ENCODE measurements at places on chromosomes 7 and 10. TPM values are rescaled to one million over a fixed set of nuclear protein-coding genes. Genes with fewer than 3 reads are reported as not detected.

- DNase-seq, result no peak
Observed at GRCh38 chr7:16463949-16464715, 1.4 kb downstream of the SOSTDC1 start.

- DNase-seq, result no peak
Observed at GRCh38 chr10:24114556-24114955, 94.4 kb upstream of the KIAA1217 start.

- DNase-seq, result no peak
Observed at GRCh38 chr7:101845974-101846373, 28.5 kb downstream of the CUX1 start.

DNA sequence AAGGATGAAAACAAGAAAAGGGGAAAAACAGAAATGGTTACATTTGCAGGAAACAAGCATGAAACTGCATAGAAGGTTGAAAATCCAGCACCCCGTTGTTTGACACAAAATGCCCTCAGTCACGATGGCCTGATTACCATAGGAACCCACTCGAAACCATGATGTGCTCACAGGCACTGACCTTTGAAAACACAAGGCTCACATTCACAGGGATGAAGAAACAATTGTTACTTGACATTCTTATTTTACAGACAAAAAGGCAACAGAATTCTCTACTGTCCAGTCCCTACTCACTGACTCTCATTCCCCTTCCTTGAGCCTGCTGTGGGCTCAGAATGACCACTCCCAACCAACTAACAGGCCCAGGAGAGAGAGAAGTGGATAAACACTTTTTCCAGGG, 131.4 kb upstream of the PDLIM1 start:
- DNase-seq, result no peak

DNA sequence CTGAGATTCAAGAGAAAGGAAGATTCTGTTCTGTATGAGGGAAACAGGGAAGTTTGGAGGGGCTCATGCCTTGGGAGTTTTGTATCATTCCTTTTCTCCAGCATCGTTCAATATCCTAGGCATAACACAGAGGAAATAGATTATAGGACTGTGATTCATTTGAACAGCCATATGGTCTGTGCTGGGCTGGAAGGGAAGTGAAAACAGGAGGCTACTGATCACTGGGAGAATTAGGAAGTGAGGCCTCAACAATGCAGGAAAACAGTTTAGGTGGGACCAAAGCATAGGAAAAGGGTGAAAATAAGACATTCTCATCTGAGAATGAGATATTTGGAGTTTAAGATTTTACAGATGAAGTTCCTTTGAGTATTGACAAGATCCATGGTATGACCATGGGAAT, 70.7 kb upstream of the MKX start:
- DNase-seq, result no peak

GRCh38 chr10:101000915-101001658, 1.5 kb downstream of the LZTS2 start:
- DNase-seq, result peak; percentile 100

Gene MRLN
- not detected for total RNA-seq

Gene NRP1
- total RNA-seq, result 200 TPM

Gene NUTM2E
- total RNA-seq, result not detected
